ENCODE measurements at places on chromosomes 7 and 10.
A peak's percentile ranks its signal among the peaks of the same experiment; 100 is the strongest.

GRCh38 chr7:130274296-130274695, 7.6 kb downstream of the CPA2 start:
- no peak for DNase-seq

DNA sequence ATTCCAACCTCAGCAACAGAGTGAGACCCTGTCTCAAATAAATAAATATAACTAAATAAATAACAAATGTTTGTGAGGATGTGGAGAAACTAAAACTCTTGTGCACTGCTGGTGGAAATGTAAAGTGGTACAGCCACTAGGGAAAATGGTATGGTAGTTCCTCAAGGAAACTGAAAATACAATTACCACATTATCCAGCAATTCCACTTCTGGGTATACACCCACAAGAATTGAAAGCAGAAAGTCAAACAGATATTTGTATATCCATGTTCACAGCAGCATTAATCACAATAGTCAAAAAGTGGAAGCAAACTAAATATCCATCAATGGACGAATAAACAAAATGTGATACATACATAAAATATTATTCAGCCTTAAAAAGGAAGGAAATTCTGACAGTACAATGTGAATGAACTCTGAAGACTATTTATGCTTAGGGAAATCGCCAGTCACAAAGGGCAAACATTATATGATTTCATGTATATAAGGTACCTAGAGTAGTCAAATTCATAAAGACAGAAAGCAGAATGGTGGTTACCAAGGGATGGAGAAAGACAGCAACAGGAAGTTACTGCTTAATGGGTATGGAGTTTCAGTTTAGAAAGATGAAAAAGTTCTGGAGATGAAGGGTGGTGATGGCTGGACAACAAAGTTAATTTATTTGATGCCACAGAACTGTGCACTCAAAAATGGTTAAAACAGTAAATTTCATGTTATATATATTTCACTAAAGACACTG, 9.8 kb downstream of the ARHGAP12 start:
- DNase-seq = no peak

DNA sequence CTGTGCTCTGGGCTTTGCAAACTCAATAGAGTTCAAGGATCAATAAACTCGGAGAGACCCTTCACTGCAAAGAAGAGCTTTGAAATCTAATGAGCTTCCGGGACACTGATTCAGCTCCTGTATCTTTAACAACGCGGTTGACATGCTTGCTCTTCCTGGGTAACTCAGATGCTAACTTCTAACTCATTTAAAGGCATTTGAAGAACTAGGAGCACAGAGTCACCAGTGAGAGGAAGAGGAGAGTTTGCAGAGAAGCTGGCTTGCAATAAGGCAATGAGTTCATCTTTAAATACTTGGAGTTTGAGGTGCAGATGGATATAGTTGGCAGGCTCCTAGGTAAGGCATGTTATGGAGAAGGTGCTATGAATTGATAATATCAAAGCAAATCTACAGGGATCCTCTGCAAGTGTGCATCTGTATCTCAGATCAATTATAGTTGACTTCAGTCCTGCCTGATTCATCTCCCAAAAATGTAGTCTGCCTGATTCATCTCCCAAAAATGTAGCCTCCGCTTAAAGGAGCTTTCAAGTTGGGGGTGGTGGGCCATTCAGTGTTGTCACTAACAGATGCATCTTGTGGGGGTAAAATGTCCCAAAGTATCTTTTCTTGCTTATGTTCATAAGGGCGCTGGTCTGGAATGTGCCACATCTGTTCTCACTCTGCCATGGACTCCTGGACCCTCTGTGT, 182.5 kb upstream of the PRSS58 start:
- DNase-seq = no peak

GRCh38 chr10:125333209-125333591, 172.8 kb upstream of the CTBP2 start:
- DNase-seq = no peak

- DNase-seq = peak; percentile 38
These were observed 11.1 kb downstream of the STEAP1B start for GRCh38 chr7:22488643-22489462.

All from activated gamma-delta T cell treated with anti-CD3 and anti-CD28 coated beads, Interleukin-2, amount 50 U/mL, for 16 hours (primary cell).